ENCODE measurements at places on chromosomes 12 and 14.

DNA sequence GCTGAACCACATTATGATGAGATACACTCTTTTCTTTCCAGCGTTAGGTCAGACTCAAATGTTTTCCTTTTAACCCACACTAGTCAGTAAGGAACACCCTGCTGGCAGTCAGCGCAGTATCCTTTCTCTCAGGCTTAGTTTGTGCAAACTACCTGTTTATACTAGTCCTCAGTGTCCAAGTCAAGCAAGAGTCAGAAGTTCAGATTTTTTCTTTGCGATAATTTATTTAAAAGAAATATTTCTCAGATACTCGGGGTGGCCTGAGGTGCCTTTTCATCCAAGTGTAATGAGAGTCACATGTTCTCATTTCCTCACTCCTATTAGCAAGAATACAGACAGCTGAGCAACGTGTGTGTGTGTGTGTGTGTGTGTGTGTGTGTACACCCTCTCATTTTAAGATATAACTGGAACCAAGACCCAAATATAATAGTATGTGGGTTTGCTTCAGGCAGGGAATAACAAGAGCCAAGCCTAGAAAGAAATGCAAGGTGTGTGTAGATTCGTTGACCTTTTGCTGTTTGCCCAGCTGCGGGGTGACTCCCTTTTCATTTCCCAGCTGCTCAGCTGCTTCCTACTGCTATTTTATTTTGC is 182.7 kb downstream of the KICS2 start:
- peak; percentile 97 for DNase-seq

DNA sequence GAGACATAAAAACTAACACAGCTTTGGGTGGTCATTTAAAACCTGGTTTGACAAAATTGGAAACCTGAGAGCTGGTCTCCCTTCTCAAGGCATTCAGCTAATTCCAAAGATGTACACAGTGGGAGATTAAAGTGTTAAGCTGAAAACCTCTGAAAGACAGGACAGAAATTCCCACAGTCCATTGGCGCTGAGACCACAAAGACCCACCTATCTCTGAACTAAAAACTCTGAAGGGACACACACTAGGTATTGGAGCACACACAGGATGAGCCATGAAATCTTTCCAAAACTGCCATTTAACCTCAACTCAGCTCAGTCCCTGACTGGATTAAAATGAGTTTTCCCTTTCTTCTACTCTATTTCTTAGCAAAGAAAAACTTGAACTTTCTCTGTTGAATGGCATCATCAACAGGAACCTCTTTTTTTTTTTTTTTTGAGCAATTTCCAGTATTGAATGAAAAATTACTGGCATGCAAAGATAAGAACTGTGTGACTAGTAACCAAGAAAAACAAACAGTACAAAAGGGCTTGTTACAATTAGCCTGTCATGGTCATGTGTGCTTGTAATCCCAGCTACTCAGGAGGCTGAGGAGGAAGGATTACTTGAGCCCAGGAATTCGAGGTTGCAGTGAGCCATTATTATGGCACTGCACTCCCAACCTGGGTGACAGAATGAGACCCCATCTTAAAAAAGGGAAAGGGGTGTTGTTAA is 82.4 kb downstream of the IPO8 start:
- peak; percentile 28 for DNase-seq

DNA sequence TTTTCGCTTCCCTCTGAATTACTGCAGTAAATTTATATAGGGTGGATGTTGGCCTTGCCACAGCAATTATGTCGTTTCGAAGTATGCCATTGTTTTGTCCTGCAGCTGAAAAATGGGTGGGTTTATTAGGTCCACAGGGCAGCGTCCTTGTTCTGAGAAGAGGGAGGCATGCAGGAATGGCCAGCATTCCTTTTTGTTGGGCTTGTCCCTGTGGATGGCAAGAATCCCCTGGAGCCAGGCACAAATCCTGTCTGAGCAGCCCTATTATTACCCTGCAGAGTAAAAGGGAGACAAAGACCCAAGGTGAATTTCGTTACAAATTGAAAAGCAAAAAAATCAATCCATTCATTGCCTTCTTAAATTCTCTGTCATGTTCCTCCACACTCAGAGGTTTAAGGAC is 88.1 kb downstream of the CHST11 start:
- DNase-seq: no peak

- DNase-seq: no peak
Observed at GRCh38 chr14:72515779-72516770, 377.8 kb downstream of the DPF3 start.

- peak; percentile 16 for DNase-seq
Observed at GRCh38 chr12:20018406-20018805, 349.9 kb upstream of the PDE3A start.

DNA sequence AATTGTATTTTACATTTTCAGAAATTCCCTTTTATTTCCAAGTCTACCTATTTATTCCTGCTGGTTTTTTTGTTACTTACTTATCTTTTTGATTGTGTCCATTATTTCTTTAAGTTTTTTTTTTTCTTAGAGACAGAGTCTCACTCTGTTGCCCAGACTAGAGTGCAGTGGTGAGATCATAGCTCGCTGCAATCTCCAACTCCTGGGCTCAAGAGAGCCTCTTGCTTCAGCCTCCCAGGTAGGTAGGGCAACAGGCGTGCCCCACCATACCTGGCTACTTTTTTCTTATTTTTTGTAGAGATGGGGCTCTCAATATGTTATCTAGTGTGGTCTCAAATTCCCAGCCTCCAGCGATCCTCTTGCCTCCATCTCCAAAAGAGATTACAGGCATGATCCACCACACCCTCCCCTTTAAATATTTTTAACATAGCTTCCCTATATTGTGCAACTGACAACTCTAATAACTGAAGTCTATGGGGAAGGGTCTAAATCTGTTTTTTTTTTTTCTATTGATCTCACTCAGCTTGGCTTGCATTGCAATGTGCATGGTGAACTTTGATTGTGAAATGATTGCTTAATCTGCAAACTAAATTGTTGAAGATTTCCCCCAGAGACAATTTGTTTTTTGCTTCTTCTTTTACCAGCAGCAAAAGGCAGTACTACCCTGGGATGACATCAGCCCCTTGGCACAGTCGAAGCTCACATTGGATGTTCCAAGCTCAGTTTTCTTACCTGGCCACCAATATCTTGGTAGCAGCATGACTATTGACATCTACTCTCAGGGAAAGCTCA is 25.7 kb upstream of the COCH start:
- DNase-seq: no peak

DNA sequence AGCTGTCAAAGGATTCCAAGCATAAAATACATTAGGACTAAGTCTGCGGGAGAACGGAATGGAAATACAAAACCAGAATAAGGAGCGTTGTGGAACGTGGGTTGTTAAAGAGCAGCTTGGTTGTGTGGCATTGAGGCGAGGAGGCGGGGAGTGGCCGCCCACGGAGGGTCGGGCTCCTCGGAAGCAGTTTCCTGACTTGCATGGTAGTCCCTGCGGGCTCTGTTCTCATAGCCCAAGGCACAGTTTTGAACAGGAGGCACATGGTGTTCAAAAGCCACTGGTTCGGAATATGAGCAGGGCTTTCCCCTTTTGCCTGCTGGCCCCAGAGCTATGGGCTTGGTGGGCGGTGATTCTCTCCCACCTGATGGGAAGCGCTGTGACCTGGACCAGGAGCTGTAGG is 12.2 kb downstream of the DDX51 start:
- DNase-seq: no peak

GRCh38 chr12:109934026-109934425 is 34.0 kb downstream of the TCHP start:
- DNase-seq: no peak

GRCh38 chr14:93911975-93912615 is 15.0 kb upstream of the FAM181A start:
- DNase-seq: no peak

DNA sequence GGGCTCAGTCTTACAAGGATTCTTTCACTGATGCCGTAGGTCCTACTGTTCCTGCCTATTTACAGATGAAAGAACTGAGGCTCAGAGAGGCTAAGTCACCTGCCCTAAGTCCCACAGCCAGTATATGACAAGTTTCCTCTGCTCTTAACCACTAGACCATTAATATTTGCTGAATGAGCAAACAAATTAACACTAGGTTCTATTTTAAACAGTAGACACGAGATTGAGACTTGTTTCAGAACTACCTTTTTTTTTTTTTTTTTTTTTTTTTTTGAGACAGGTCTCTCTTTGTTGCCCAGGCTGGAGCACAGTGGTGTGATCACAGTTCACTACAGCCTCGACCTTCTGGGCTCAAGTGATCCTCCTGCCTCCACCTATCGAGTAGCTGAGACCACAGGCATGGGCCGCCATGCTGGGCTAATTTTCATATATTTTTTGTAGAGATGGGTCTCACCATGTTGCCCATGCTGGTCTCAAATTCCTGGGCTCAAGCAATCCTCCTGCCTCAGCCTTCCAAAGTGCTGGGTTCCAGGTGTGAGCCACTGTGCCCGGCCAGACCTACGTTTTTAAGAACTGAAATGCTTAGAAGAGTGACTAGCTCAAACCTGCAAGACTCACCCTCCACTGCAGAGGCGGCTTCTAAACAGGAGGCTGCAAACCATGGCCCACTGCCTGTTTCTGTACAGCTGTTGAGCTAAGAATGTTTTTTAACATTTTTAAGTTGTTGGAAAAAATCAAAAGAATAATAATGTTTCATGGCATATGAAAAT is 12.9 kb downstream of the SYNE3 start:
- DNase-seq: no peak

DNA sequence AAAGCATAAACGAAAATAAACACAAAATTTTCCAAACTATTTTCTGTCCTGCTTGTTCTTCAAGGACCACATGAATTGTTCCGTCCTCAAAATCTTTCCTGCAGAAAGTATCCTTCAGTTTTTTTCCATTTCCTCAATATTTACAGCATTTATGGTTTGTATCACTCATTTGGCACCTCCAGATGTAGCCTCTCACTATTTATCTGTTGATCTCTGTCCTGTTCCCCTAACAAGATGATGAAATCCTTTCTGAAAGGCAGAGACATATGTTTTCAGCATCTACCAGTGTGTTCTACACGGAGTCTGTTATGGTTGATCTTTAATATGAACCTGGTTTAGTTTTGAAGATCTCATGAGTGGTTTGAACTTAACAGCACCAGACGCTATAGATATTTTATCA is 490.2 kb downstream of the NELL2 start:
- no peak for DNase-seq

DNA sequence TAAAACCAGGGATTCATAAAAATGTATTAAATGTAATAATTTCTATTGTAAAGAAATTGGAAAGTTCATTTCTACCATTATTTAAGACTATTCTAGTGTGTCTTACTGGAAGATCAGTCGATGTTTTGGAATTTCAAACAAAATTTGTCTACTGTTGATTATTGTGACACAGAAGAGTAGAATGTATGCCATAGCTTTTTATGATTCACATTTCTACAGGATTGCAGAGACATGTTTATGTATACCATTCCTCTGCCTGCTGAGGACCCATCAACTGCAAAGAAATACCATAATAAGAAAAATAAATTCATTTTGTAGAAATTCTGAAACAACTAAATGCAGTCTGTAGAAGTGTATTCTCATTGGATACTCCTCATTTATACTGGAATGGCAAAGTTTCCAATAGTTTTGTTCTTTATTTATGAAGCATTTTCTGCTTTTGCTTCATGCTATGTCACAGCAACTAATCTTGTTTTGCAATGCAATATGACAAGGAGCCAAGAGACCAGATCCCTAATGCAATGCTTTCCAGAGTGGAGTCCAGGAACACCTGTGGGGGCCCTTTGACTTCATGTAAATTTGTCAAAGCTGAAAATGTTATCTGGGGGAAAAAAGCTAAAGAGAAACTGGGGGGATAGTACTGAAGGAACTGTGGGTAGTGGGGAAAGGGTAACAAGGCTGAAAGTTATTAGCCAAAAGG is 172.9 kb upstream of the LRIG3 start:
- DNase-seq: no peak

DNA sequence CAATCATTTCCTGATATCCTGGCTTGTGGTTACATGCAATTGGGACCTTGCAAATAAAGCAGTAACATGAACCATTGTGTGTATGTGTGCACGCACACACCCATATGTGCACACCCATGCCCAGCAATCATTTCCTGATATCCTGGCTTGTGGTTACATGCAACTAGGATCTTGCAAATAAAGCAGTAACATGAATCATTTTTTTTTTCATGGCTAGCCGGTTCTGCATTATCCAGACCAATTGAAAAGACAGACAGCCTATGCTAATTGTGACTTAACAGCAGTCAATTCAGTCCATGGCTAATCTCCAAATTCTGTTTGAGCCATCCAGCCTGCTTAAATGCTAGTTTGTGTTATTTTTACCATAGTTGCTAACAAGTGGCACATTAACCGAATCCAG is 134.3 kb downstream of the TTC7B start:
- no peak for DNase-seq

DNA sequence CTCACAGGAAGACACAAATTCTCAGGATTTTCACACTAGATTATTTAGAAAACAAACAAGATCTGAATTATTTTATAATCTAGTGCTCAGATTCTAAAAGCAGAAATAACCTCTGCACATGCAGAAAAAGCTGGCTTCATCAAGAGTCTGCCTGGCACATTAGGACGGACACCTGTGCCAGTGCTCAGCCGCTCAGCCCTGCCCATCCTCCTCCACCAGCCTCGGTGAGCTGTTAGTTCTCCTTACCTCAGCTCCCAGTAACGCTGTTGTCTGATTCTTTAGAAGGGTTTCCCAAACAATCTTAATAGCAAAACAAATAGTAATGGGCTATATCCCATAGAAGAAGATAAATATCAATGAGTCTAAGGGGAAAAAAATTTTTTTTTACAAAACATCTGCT is 27.7 kb downstream of the DUSP16 start:
- no peak for DNase-seq

DNA sequence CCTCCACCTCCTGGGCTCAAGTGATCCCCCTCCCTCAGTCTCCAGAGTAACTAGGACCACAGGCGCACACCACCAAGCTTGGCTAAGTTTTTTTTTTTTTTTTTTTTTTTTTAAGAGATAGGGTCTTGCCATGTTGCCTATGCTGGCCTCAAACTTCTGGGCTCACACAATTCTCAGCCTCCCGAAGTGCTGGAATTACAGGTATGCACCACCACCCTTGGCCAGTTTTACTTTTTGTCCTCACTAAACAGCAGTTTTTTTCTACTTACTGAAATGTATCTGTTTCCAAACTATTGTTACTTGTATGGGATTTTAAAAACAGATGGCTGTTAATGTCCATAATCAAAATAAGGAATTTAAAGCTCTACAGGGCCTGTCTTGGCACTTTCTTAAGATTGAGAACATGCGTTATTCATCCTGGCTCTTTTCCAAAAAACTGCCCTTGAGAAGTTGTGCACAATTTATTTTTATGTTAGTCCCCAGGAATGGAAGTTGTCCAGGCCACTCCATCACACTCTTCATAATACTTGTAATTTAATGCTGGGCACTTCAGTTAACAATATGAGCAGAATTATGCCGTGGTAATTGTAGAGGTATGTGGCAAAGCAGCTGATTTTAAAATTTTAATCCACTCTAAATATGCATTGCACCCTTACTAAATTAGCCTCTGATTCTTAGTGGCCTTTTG is 51.9 kb upstream of the REP15 start:
- no peak for DNase-seq

GRCh38 chr14:93903342-93904184 is 23.6 kb upstream of the FAM181A start:
- DNase-seq: no peak

- DNase-seq: no peak
Observed at GRCh38 chr12:46963977-46964971, 115.1 kb upstream of the PCED1B start.

All from NCI-H146 (cell line).